Left hindlimb (tissue), 1 donor: ENCODE measurements at places on chromosomes 3 and 15.

- DNase-seq, result no peak
Measured at GRCh38 chr3:186261638-186262037, 100.4 kb downstream of the DGKG start.

GRCh38 chr15:91424001-91424400, 323.9 kb downstream of the SV2B start:
- no peak for DNase-seq

- DNase-seq, result no peak
Measured at GRCh38 chr15:81962482-81962881, 83.3 kb downstream of the MEX3B start.

- DNase-seq, result no peak
Measured at GRCh38 chr15:100279446-100279845, 62.3 kb downstream of the ADAMTS17 start.

DNA sequence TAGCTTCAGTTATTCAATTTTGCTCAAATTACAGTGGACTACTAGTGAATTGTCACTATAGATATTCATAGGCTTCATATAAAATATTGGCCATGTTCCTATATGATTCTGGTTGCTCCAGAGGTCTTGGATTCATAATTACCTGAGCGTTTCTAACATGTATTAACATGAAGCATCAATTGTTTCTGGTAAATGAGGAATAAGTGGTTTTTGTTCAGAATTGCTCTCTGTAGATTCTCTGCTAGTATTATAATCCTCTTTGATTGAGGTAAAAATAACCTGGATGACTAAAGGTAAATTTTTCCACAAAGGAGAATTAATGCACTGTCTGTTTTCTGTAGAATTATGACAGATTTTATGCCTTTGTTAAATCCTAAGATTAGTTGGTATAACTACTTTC, 258.1 kb upstream of the CNTN6 start:
- no peak for DNase-seq

DNA sequence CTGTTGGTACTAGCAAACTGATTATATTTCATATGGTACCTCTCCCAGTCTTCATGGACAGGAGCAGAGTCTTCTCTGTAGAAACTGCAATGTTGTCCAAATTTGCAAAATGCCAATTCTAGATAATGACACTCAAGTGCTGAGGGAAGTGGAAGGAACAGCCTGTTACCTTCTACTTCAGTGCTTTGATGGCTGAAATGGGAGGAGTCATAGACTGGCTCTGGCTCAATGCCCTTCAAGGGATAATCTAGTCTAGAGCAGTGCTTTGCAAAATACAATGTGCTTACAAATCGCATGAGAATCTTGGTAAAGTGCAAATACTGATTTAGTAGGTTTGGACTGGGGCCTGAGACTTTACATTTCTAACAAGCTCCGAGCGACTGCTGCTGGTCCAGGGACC, 51.7 kb upstream of the ACP3 start:
- no peak for DNase-seq

GRCh38 chr3:183211352-183211751, 41.7 kb upstream of the B3GNT5 start:
- DNase-seq, result peak; percentile 30

DNA sequence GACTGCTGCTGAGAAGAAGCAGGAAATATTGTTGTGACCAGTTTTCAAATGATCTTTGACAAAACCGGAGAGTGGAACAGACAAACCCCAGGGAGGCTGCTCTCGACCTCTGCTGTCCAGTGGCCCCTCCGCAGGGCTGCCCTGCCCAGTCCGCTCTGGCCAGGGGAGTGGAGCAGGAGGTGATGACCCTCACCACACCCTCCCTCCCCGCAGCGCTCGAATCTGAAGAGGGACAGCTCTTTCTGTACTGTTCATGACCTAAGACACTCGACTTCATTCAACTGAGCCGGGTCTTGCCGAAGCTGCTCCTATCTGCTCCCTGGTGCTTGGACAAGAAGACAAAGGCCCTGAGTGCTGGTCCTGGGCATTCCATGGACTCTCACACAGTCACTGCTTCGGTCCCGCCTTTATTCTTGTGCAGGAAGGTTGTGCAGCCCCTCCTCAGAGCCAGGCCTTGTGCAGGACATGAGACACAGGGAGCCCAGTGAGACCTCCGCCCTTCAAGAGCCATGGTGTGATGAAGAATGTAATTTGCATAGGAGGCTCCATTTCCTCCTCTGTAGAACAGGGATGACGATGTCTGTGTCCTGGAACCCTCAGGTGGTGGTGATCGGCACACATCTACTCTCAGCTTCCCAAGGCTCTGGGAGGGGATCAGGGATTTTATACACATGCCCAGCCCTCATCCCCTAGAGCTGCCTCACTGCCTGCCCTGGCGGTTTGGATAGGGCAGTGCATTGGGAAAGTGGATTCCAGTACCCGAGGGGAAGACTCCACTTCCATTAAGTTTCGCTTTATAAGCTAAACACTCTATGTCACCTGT, 97.1 kb upstream of the PRR20G start:
- no peak for DNase-seq

DNA sequence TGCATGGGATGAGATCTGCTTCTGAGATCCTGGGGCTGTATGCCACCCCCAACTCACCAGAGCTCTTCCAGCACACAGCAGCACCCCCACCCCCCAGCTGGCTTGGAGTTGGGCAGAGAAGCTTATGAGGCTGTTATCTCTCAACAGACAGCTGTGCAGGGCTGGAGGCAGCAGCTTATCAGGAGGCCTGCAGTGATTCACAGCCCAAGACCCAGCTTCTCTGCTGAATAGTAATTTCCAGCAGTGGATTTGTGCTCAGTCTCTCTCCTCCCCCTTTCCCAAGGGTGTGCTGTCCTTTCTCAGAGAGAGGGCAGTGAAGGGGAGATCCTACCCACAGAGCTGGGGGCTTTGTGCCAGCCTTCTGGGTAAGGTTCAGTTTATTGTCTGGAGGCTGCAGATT, 2.1 kb downstream of the RPP25 start:
- DNase-seq, result no peak

- DNase-seq, result no peak
Measured at GRCh38 chr3:129658110-129658843, 51.8 kb upstream of the PLXND1 start.

DNA sequence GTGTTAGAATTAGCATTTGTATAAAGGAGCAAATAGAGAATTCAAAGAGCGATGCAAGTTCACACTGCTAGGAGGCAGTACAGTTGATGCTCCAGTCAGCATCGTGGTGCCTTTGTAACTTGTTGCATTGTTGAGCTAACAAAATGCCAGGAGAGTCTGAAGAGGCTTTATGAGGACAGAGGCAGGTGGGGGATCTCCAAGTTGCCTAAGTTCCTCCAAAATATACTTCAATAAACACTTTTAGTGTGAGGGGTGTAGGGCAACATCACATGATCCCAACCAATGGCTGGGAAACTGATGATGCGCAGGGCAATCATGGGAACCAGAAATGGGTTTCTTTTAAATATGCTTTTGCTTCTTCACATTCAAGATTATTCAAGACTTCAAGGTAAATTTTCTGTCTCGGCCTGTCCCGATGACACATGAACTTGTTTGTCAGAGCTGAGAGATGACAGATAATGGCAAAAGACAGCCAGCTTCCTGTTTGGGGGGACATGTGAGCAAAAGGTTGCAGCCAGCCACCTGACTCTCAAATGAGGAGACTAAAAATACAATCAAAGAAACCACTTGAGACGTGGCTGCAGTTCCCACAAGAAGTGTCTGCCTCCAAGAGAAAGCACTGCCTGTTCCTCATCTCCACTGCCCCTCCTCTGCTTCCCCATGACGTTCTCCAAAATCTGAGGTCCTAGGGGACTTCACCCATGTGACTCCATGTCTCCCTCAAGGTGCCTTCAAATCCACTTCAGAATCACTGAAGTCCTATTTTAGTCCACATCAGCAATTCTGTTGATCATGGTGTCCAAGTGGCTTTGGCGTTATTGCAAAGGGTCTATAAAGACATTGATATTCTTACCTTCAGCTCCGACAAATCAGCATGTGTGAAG, 39.3 kb downstream of the KLHL6 start:
- no peak for DNase-seq

DNA sequence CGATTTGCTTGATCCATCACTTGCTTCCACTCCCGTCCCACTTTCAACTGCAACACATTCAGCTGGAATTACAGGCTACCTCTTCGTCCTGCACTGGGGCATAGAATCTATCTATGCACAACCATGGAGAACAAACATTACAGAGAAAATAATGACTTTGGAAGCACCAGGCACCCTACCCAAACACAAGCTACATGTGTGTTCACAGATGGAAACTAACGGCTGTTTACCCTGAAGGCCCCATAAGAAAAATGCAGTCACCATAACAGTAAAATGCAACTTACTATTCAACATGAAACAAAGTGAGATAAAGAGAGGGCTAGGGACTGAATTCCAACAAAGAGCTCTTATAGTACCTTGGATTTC, 496.8 kb downstream of the FOXP1 start:
- no peak for DNase-seq

GRCh38 chr3:144677103-144677502, 705.5 kb downstream of the DIPK2A start:
- no peak for DNase-seq

- no peak for DNase-seq
Measured at GRCh38 chr3:58258392-58259055, 20.9 kb downstream of the ABHD6 start.

DNA sequence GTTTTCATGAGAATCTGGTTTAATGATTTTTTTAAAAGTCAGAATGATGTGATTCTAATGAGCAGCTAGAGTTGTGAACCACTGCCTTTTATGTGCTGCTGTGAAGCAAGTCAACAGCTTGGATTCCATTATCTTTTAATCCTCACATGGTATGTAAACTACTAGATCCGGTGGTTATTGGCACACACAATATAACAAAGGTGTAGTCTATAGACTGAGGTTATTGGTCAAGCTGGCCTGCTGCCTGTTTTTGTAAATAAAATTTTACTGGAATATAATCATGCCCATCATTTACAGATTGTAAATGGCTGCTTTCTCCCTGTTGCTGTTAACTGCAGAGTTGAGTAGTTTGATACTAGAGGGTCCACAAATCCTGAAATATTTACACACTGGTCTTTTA, 103.1 kb downstream of the OTOL1 start:
- DNase-seq, result no peak

DNA sequence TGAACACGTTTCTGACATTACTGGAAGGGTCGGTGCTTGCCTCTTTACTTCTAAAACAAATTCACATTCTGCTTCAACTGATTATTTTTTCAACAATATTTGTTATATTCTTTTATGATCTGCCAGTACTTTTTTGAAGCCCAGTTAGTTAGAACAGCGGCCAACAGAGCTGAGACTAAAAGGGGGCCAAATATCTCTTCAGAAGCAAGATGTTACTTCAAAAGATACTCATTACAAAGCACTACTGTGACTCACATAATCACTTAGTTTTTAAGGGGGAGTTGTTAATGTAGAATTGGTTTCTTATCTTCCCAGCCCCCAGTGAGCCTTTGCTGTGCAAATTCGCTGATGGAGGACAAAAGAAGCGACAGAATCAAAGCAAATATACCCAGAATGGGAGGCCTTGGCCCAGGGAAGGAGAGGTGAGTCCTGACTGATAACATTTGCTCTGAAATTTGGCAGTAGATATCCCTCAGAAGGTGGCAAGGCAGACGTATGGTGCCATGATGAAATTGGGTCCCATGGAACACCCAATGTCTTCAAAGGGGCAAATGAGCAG, 587.8 kb downstream of the RBMS3 start:
- DNase-seq, result no peak

DNA sequence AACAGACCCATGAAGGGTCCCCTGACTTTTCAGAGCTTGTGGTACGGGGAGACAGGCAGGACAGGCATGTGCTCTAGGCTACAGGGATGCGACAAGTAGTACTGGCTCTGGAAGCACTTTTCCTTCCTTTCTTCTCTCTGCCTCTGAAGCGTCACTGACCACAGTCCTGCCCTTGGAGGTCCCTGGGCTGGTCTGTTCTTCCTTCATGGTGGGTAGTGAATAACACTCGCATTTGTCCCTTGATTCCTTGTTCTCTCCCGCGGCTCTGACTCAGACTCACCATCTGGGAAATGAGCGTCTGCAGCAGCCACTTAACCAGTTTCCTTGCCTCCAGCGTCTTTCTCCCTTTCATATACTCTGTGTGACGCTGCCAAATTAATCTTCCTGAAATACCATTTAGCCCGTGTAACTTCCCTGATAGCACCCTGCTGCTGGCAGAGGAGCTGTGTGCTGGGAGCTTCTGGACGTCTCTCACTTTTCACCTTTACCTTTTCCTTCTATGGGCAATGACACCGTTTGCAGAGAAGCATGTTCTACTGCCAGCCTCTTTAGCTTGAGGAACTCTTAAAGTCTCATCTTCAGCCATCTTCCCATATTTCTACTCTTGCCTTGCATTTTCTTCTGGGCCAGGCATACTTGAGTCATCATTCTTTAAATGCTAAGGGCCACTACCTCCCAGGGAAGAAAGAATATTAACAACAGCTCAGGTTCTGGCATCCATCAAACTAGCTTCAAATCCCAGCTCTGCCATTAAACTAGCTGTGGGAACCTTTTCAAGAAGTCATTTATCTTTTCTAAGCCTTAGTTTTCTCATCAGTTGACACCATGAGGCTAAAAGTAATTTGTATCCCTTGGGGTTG, 33.6 kb downstream of the TMEM45A start:
- DNase-seq, result no peak

- DNase-seq, result no peak
Measured at GRCh38 chr15:75867449-75867848, 24.2 kb downstream of the UBE2Q2 start.
